SK-MEL-5 (cell line): ENCODE measurements at places on chromosomes 3 and 15. TPM values are rescaled to one million over a fixed set of nuclear protein-coding genes. Genes with fewer than 3 reads are reported as not detected.

DNA sequence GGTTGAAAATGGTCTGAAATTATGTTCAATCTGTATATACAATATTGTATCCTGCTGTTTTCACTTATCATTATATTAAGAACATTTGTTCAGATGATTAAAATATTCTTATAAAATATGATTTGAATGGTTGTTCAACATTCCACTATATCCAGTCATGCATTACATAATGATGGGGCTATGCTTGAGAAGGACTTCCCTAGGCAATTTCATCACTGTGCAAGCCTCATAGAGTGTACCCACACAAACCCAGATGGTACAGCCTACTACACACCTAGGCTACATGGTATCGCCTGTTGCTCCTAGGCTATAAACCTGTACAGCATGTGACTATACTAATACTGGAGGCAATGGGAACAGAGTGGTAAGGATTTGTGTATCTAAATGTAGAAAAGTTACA is 30.5 kb downstream of the SLC7A14 start:
- no peak for DNase-seq

DNA sequence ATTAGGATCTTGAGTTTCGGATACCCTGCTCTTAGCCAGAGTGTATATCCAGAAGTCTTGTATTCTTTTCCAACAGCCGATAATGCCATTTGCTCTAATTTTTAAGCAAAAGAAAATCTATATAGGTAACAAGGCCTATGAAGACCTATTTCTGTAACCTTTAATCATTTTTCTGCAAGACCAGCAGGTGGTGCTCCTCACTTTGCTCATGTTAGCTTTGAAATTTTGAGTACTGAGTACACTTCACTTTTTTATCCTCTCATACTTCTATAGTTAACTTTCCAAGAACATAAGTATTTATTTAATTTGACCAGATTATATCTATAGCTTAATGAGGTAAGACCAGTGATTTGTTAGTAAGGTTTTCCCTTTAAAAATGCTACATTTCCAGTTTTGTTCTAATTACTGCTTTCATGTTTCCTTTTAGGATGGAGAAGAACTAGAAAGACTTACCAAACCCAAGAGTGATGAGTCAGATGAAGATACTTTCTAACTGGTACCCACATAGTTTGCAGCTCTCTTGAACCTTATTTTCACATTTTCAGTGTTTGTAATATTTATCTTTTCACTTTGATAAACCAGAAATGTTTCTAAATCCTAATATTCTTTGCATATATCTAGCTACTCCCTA is 20.5 kb downstream of the SLC35A5 start:
- peak; percentile 59 for DNase-seq

- no peak for DNase-seq
Observed at GRCh38 chr3:148642214-148642613, 55.5 kb upstream of the AGTR1 start.

DNA sequence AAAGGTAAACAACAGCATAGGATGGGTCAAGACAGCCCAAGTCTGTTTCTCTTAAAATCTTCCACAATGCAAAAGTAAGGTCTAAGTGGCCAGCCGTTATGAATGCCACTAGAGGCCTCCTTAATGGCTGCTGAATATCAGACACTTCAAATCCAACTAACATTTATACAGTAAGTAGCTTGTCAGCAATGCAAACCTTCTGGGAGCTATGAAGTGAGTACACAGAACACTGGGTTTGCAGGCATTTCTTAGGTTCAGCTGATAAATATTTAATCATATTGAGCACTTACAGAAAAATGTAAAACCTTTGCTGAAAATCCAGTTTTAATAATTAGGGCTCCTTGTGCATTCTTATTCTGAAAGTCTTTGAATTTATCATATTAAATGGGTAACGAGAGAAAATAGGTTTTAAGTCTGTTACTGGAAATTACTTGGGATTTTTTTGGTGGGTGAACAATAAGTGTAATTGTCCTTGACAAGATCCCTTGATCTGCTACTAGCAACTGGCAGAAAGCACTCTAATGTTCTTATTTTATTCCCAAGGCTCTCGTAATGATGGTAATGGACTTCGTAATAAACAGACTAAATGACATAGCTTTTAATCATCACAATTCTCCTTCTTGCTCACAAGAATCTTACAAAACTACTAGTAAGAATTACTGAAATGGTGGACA is 141.7 kb upstream of the GPR149 start:
- peak; percentile 71 for DNase-seq

DNA sequence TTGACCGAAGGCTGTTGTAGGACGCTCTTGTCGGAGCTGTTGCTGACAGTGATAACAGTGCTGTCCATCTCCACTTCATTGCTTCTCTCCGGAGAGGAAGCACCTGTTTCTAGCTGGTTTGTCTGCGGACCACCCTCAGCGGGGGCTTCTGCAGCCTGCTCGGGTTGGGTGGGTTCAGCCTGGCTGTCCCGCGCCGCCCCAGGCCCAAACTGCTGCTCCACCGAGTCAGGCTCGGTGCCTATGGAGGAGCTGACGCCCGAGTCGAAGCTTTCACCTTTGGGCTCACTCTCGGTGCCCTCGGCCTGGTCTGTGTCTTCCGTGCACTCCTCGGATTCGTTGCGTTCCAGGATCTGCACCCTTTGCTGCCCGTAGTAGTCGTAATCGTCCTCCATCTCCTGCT is 56.9 kb downstream of the TIGIT start:
- DNase-seq = no peak

- DNase-seq = no peak
Observed at GRCh38 chr3:171481011-171481410, 20.8 kb upstream of the TNIK start.

DNA sequence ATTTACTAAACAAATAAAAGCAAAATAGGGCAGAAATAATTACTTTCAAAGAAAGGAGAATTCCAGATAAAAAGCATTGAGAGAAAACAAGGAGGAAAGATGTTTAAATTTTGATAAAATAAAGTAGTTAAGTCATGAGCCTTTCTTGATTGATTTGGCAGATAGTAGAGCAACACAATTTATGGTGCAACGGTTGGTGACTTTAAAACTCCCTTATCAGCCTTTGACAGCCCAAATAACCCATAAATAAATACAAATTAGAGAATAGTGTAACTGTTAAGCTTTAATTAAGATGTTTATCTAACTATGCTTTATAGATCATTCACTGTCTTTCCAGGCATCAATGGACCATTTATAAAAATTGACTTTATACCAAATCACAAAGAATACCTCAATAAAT is 54.0 kb upstream of the EIF1B start:
- no peak for DNase-seq

DNA sequence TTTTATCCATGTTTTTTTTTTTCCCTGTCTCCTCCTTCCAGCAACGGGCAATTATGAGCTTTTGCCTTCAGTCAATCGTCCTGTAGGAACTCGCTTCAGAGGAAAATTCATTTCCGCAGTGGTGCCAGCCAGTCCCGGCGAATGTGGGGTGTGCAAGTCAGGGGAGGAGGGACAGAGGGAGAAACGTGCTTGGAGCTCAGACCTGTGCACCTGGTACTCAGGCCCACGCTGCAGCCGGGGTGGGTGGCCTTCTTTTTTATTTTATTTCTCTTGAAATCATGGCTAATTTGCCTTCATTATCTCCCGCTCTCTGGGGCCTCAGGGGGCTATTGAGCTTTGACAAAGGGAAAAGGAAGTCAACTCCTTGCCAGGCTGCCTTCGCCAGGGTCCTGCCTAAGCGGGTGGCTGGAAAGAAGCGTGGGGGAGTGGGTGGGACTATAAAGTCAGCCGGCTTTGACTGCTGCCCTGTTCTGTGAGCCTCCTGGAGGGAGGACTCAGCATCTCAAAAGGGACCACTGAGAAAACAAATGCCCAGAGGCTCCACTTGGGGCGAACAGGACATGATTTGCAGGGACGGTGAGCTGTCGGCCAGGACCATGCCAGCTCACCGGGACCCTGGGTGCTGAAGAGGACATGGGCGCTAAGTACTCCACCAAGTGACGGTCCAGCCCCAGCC is 5.5 kb downstream of the GRIP2 start:
- no peak for DNase-seq

- DNase-seq = peak; percentile 86
Observed at GRCh38 chr3:122679085-122679881, 1.4 kb upstream of the PARP14 start.

Gene SOX2
- 0.45 and 1.2 TPM in 2 replicates for total RNA-seq

Gene LRRK1
- 0.80 and 1.0 TPM in 2 replicates for total RNA-seq

Gene SLC7A14
- not detected in 2 replicates for total RNA-seq

Gene HDC
- not detected in 2 replicates for total RNA-seq

Gene ISLR
- not detected in 2 replicates for total RNA-seq

Gene VPS18
- 85.6 and 88.6 TPM in 2 replicates for total RNA-seq
